ENCODE measurements at places on chromosomes 3 and 15.

GRCh38 chr15:51403072-51403878 lies 61.8 kb downstream of the GLDN start:
- peak; percentile 66 for DNase-seq

- DNase-seq: peak; percentile 22
Measured at GRCh38 chr3:66762916-66763693, 235.0 kb upstream of the KBTBD8 start.

GRCh38 chr3:46168583-46169345 lies 39.3 kb downstream of the CCR1 start:
- DNase-seq: no peak

GRCh38 chr3:173109143-173109542 lies 31.9 kb downstream of the SPATA16 start:
- DNase-seq: no peak

DNA sequence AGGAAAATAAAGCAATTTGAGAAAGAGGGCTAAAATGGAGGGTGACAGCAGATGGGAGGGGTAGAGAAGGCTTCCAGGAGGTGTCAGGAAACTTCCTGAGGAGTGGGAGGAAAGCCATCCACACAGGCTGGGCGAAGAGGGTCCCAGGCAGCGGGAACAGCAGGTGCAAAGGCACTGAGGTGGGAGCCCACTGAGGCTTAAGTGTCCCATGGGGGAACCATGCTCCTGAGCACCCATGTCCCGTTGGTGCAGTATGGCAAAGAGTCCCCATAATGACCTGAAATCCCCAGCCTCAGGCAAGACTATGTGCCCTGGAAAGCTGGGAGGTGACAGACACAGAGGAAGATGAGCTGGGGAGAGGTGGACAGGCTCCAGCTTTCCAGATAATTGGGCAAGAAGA lies 30.0 kb downstream of the CFAP100 start:
- DNase-seq: no peak

Data from eye (tissue), 1 donor.